CD4-positive, alpha-beta T cell treated with Interleukin-12 subunit alpha and Interleukin-12 subunit beta, for 1 hour (primary cell): ENCODE measurements at places on chromosomes 2 and 18.

- no peak for DNase-seq
Observed at GRCh38 chr2:158529379-158530259, 72.9 kb downstream of the PKP4 start.

DNA sequence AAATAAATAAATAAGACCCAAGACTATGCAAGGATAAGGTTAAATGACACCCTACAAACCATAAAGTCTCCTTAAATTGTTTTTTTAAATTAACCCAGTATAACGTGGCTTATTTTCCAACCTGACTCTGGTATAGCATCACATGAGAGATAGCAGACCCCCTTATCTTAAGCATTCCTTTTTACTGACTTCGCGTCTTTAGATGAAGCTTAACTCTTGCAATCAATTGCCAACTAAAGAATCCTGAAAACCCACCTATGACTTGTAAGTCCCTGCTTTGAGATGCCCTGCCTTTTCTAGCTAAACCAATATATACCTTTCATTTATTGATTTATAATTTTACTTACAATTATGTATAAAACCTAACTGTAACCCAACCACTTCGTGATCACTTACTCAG lies 57.1 kb upstream of the RAB12 start:
- DNase-seq = no peak

DNA sequence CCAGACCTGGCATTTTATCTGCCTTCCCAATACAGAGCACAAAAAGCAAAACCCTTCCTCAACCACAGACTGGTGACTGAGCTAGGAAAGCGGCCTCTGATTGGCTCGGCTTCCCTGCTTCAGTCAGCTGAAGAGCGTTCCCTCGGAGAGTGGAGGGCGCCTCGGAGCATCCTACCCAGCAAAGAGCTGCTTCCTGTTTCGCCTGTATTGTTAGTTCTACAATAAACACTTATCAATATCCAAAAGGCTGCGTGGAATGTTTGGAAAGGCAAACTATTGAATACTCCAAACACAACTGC lies 125.0 kb downstream of the CACNB4 start:
- DNase-seq = no peak

DNA sequence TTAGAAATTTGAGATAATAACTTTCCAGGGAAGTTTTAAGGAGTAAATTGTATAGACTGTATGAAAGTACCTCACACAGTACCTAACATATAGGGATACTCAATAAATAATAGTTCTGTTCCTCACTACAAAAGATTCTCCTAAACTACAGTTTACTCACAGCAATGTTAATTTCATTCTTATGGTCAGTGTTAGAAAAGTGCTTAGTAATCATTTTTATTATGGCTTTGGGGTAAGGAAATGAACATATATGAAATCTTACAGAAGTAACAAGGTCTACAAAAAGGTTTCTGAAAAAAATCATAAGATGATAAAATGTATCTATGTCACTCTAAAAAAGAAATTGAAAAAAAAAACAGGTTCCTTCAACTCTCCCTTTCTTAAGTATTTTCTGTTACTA lies 67.2 kb downstream of the IKZF2 start:
- DNase-seq = no peak

DNA sequence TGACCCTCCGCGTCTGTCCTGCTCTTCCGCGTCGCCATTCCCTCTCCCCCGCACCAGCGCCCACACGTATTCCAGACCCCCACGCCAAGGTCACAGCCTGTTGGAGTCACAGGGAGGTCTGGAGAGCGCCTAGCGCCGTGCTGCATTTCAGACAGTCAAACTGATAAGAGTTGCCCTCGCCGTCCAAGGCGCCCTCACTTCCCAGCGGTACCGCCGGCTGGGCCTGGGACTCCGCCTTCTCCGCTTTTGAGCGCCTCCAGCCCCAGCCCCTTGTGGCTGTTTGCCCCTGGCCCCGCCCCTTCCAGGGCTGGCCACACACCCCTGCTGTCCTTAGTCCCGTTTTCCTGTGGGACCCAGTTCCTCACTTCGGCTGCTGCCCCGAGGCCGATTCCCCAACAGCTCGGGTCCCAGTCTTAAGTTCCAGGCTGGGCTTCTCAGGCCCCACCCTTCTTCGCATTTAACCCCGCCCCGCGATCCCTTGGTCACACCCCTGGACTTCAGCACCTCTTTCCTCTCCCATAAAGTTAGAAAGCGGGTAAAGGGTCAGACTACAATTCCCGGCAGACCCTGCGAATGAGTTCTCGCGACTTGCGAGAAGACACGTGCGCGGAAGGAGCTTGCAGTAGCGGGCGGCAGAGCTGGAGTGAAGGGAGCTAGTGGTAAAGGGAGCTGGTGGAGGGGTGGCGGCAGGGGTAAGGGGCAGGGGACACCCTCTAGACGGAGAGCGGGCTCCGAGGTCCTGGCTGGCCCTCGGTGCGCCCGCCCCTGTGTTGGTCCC lies at the start of gene GMPPA:
Gene GMPPA (plus strand): TSS at position 612 of the 778 bp plus-strand sequence. CDS start 1,085 bp downstream, outside the sequence.
- DNase-seq = peak; percentile 95

DNA sequence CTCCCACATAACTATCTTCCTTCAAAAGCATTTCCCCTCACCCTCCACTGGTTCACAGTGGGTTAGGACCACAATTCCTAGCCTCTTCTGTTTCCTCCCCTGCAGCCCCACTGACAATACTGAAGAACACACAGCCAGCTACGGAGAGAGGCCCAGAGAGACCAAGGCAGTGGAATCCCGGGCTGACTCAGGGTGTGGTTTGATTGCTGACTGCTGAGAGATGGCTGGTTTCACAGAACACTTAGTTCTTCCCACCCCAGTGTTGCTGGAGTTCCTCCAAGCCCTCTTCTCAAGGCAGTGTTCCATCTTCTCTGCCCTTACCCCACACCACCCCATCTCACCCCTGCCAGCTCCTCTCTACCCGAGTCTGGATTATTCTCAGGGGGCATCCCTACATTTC lies 43.3 kb upstream of the ZFP36L2 start:
- no peak for DNase-seq

GRCh38 chr2:177970670-177971454 lies 101.7 kb downstream of the PDE11A start:
- DNase-seq = no peak

- no peak for DNase-seq
Observed at GRCh38 chr2:241970716-241971115, 101.2 kb downstream of the RTP5 start.

DNA sequence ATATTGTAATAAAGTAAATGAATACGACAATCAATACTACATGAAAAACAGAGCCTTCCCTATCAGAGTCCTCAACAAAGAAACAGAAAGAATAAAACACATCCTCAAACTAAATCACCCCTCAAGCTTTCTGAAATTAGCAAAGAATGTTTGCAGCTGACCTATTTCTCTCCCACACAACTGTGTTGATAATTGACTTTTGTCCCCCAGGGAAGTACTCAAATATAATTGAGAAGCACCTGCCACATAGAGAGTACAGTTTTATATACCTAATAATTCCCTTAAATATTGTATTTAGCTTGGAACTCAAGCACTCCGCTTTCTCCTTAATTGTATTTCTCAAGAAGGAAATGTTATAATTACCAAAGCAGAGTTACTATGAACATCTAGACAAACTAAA lies 12.6 kb downstream of the CACNB4 start:
- no peak for DNase-seq

GRCh38 chr2:26816893-26817292 lies 31.0 kb downstream of the CENPA start:
- DNase-seq = no peak

GRCh38 chr2:214103276-214104001 lies 307.4 kb upstream of the VWC2L start:
- no peak for DNase-seq

DNA sequence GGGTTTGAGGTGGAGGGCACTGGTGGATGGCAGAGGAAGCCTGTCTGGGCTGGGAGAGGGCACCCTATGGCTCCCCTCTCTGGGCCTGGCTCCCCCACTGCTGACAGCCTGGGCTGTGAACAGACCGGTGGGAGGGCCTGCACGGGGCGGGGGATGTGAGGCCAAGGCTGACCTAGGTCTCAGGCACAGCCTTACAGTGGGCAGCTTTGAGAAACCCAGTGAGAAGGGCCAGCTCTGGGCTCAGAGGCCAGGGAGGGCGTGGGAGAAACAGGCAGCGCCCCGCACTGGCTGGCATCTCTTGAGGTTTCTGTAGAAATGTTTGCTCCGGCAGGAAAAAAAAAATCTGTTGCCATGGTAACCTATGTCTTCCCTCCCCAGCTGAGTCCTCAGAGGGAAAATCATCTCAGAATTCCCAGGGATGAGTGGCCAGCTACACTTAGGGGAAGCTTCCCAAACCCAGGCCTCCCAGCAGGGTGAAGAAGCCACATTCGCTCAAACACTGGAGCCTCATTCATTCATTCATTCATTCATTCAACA lies 71.7 kb upstream of the TAF1B start:
- DNase-seq = no peak

DNA sequence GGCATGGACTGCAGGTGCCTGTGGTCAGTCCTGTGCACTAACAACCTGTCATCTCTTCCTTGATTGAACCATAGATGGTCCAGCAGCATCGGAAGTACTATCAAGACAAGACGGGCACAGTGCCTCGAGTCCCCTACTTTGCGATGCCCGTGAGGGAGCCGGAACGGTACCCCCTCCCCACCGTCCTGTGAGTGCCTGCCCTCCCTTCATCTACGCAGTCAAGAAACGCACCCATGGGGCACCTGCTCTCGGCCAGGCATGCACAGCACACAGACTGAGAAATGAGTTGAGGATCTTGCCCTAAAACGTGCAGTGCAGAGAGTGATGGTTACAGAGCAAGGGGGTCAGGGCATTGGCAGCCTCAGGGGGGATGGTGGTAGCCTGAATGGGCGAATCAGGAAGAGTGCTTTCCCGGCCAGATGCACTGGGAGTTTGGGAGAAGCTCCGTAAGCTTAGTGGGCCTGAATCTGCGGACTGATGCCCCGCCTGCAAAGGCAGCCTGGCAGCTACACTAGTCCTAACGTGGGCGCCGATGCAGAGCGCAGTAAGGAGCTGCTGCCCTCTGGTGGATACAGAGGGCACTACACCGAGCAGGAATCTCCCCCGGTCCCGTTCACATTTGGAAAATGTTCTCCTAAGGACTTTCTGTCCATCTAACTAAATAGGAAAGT lies 63.6 kb downstream of the CIB4 start:
- peak; percentile 56 for DNase-seq

DNA sequence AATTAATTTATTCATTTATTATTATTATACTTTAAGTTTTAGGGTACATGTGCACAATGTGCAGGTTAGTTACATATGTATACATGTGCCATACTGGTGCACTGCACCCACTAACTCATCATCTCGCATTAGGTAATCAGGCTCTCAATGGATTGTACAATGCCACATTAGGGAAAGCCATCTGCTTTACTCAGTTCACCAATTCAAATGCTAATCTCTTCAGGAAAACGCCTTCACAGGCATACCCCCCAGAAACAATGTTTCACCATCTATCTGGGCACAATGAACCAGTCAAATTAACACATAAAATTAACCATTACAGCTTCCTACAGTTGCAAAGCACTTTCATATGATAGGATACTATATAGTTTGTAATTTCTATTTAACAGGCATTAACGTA lies 84.8 kb upstream of the DNAJC10 start:
- DNase-seq = no peak

- no peak for DNase-seq
Observed at GRCh38 chr2:178069551-178069950, 3.0 kb downstream of the PDE11A start.

DNA sequence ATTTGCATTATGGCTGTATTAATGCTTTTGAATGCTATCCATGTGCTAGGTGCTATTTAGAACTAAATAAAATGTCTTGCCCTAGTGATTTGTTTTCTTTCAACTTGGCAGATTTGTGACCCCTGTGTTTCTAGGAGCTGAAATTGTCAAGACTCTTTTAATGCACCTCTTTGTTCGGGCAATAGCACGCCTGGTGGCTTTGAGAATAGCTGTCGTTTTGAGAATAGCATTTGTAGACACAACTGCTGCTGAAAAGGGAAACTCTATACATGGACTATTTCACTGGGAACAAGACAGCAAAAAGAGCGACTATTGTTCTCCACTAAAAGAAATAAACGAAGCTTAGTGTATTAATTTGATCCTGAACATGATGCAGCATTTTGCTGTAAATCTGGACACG lies 352.1 kb upstream of the ZNF521 start:
- no peak for DNase-seq

DNA sequence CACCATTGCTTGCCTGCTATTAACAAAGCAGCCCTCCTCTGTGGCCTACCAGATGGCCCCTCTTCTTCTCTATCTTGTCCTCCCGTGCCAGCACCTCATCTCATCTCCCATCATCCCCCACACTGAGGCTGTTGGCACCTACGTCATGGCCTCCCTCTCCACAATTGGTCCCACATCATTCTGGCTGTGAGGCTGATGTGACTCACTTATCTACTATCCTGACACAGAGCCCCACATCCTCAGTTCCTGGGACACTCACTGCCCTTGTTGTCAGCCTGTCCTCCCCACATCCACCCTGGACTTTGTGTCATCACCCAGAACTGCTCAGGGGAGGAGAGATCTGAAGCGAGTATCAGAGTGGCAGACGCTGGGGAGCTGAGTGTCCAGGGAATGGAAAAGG lies 102.9 kb downstream of the MRO start:
- DNase-seq = no peak

GRCh38 chr18:63132819-63133200 lies 186.8 kb downstream of the BCL2 start:
- no peak for DNase-seq

DNA sequence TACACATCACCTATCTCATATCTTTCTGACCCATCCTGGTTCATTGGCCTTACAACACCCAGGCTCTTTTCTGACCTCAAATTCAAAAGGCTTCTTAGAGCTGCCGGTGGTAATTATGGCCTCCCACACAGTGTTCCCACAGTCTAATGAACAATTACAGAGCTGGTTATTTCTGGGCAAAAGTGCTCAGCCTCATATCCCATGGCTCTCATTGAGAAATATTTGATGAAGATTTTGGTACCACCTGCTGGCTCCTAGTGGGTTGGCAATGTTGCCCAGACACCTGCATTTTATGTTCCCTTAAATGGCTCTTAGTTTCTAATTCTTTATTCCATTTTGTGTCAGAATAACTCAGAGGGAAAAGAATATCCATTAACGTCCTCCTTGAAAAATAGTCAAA lies 20.1 kb upstream of the SCYGR2 start:
- DNase-seq = no peak

DNA sequence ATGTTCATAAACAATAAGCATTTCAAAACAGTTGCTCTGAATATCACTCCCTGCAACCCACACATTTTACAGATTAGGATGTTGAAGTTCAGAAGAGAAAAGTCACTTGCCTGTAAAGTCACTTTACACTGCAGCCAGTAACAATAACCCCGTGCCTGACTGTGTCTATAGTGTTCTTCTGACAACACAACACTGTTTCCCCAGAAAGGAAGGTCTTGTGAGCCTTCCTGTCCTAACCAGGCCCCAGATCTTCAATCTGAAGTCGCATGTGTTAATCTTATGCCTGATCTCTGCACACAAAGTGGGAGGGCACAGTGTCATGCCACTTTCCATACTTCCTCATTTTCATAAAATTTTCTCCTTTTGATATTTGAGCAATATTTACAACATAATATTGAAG lies 120.2 kb downstream of the FEZ2 start:
- no peak for DNase-seq

DNA sequence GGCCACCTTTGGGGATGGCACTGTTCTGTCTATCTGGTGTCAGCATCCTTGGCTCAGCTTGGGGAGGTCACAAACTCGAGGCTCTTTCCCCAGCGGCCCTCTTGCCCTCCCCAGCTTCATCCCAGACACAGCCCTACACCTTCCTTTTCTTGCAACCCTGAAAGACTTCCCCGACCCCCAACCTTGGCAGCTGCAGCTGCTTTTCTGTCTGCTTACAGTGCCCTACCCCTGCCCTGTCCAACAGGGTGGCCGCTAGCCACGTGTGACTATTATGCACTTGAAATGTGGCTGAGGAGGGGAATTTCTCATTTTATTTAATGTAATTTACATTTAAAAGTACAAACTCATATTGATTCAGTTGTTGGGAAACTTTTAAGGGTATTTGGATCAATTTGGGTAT lies 41.3 kb downstream of the NGEF start:
- DNase-seq = no peak
